ENCODE measurements at places on chromosomes 1 and 21. TPM values are rescaled to one million over a fixed set of nuclear protein-coding genes. Genes with fewer than 3 reads are reported as not detected.

- no peak for DNase-seq
Measured at GRCh38 chr21:14613486-14614224, 67.5 kb upstream of the SAMSN1 start.

DNA sequence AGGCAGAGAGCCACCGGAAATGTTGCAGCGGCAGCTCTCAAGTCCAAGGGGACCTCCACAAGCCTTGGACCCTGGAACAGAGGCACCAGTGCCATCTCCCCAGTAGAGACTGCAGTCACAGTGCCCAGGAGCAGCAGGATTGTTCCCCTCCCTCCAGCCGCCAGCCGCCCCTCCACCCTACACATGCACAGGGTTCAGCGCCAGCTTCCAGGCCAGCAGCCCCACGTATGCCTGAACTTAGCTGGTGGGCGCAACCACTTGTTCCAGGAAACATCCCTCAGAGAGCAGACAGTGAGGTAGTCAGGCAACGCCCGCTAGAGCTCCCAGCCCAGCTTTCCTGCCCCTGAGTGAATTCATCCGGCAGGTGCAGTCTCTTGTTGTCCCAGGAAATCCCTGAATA is 1098.1 kb upstream of the NCAM2 start:
- no peak for DNase-seq

NEK2 gene
- 50.3 TPM for total RNA-seq

S100A3 gene
- 14.4 TPM for total RNA-seq

NID1 gene
- 17.5 TPM for total RNA-seq

All from HT1080 (cell line).